ENCODE measurements at places on chromosomes 3 and 15. TPM values are rescaled to one million over a fixed set of nuclear protein-coding genes. Genes with fewer than 3 reads are reported as not detected.
A peak's percentile ranks its signal among the peaks of the same experiment; 100 is the strongest.

GRCh38 chr3:29597376-29598008 is 316.6 kb downstream of the RBMS3 start:
- no peak for DNase-seq

GRCh38 chr3:80734920-80735319 is 967.1 kb upstream of the ROBO1 start:
- no peak for DNase-seq

- no peak for DNase-seq
Observed at GRCh38 chr15:50758712-50759205, 6.7 kb downstream of the SPPL2A start.

DNA sequence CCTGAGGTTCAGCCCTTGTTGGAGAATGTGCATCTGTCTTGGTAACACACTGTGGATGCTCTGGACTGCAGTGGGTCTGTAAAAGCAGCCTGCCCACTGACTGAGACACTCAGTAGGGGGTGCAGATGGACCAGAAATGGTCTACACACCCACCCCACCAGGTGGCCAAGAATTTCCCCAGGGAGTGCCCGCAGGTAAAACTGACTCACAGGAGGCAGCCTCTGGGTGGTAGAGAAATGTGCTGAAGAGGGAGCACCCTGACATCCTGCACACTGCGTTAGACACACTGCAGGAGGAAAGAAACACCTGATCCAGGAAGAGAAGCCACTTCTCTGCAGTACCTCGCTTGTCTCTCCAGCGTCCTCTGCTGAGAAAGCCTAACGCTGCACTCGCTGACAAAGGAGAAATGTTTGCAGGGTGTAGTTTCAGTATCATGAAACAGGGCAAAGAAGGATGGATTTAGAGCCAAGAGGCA is 109.5 kb upstream of the ABHD17C start:
- no peak for DNase-seq

DNA sequence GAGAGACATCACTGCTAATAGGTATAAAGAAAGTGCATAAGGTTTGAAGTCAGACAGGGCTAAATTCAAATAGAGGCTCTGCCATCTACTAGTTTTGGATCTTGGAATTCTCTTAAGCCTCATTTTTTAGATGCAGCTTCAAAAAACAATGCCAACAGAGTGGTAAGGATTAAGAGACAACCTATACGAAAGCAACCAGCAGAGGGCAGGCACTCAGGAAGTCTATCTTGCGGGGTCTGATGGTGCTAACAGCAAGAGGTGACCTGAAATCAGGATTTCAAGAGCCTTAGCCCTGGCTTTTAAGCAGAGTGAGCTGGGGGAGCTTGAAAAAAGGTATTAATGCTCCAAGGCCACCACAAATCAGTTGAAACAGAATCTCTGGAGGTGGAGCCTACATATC is 40.7 kb downstream of the LDHAL6B start:
- DNase-seq: peak; percentile 81

- DNase-seq: peak; percentile 15
Observed at GRCh38 chr15:29103824-29104565, 165.6 kb downstream of the NSMCE3 start.

- no peak for DNase-seq
Observed at GRCh38 chr15:62878070-62878469, 164.5 kb upstream of the TPM1 start.

- no peak for DNase-seq
Observed at GRCh38 chr3:172685331-172686214, 25.3 kb downstream of the NCEH1 start.

GRCh38 chr3:148178503-148178902 is 519.2 kb upstream of the AGTR1 start:
- no peak for DNase-seq

DNA sequence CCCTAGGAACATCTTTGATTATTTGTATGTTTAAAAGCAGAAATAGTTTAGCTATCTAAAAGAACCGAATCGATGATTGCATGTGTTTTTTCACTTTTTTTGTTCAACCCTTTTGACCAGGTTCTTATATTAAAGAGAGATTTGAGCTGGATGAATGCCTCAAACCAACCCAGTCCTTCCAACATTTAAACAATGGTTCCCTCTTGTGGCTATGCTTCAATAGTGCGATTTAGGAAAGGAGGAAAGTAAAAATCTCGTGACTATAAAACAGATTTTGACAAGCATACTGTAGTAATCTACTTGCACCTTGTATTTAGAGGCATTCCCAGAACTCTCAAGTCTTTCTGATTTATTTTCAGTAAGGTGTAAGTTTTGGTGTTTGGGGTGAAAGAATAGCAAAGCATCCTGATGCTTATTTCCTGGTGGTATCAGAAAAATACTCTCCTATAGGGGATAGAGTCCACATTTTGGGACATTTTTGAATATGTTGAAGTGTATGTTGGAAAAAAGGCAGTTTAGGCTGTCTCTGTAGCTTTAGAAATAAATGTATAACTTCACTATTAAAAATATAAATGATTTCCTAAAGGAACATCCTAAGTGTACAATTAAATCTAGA is 159.6 kb upstream of the KCNH8 start:
- peak; percentile 8 for DNase-seq

GRCh38 chr3:14301558-14301957 is 100.8 kb upstream of the SLC6A6 start:
- no peak for DNase-seq

The LSMEM2 gene
- not detected for total RNA-seq

The TMC3 gene
- total RNA-seq: not detected

GRCh38 chr15:47870956-47871625 is 153.8 kb downstream of the SEMA6D start:
- no peak for DNase-seq

- DNase-seq: no peak
Observed at GRCh38 chr3:98242155-98242554, 21.9 kb upstream of the OR5H6 start.

DNA sequence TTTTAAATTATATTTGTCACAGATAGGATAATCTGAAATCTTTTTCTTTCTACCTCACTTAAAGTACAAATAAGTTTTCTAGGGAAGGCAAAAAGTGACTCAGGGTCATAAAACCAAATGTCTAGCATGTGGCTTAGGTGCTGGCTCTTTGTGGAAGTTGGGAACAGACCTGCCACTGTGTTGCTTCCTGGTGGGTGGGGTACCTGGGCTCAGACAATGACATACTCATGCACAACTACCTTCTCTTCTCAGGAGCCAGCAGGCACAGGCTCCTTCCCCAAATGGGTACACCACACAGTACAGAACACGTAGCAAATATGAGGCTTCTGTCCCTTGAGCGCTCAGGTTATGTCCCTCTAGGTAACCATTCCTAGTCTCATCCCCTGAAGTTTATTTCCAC is 40.1 kb upstream of the MUC13 start:
- DNase-seq: no peak

- no peak for DNase-seq
Observed at GRCh38 chr15:90382320-90382719, 5.7 kb upstream of the IQGAP1 start.

GRCh38 chr3:143963946-143964345 is 7.7 kb upstream of the DIPK2A start:
- DNase-seq: no peak

The P2RY1 gene
- 0.17 TPM for total RNA-seq

The DENND4A gene
- 114 TPM for total RNA-seq

The AP3B2 gene
- 0.61 TPM for total RNA-seq

DNA sequence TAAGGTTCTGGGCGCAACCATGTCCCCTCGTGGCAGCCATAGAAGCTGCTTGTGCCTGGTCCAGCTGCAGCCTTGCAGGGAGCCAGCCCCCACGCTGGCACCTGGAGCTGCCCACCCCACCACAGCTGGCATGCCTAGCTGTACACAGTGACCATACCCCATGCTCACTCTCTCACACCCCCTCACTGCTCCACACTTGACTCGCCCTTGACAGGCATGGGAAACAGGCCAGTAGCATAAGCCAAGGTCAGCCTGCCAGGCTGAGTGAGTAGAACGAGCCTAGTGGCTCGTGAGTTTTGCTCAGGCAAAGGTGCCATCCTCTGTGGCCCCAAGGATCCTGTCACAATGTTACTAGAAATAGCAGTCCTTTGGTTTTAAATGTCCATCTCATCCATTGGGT is 52.7 kb upstream of the CADM2 start:
- no peak for DNase-seq

DNA sequence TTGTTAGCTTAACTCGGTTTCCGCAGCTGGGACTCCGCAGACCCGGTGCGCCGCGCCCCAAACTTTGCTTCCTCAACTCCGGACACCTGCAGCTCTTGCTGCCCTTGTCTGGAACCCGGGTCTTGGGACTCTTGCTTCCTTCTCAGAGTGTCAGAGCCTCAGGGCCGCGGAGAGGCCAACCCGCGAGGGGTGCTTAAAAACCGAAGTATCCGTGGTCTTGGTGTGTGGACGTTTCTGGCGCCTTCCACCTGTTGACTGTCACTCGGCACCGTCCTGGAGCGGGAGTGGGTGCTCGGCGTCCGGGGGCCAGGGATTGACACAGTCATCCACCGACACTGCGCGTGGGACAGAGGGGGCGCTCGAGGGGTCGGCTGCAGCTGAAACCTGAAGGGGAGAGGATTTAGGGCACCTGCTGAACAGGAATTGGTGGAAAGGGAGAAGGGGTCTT is 386 bp downstream of the SQOR start:
- peak; percentile 74 for DNase-seq

- no peak for DNase-seq
Observed at GRCh38 chr15:32117122-32117521, 86.8 kb downstream of the CHRNA7 start.

DNA sequence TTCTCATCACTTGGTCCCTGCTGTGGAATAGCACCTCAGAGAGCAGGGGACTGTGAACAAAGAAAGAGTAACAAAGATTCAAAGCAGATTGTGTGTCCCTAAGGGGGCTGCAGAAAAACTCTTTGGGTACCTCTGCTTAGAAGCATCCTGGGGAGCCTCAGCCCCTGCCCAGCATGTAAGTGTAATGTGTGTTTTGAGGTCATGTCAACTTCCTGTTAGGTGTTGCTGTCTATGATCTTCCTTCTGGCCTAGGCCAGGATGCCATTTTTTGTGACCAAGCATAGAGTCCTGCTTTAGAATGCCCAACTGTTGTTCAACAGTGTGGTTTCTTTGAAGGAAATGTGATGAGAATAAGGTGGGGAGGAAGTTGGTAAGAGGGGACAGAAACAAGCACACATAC is 77.1 kb upstream of the BCL6 start:
- DNase-seq: no peak

The C3orf85 gene
- not detected for total RNA-seq

GRCh38 chr3:115052906-115053305 is 94.2 kb downstream of the ZBTB20 start:
- DNase-seq: no peak

DNA sequence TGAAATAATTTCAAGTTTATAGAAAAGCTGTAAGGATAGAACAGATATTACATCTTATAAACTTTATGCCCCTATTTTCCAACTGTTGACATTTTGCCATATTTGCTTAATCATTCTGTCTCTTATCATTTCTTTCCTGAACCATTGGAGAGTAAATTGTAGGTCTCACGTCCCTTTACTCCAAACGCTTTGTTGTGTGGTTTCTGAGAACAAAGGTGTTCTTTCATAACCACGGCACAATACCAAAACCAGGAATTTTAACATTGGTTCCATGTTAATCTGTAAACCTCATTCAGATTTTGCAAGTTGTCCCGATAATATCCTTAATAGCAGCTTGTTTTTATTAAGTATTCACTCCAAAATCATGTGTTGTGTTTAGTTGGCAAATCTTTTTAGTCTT is 134.8 kb downstream of the AKAP13 start:
- no peak for DNase-seq

DNA sequence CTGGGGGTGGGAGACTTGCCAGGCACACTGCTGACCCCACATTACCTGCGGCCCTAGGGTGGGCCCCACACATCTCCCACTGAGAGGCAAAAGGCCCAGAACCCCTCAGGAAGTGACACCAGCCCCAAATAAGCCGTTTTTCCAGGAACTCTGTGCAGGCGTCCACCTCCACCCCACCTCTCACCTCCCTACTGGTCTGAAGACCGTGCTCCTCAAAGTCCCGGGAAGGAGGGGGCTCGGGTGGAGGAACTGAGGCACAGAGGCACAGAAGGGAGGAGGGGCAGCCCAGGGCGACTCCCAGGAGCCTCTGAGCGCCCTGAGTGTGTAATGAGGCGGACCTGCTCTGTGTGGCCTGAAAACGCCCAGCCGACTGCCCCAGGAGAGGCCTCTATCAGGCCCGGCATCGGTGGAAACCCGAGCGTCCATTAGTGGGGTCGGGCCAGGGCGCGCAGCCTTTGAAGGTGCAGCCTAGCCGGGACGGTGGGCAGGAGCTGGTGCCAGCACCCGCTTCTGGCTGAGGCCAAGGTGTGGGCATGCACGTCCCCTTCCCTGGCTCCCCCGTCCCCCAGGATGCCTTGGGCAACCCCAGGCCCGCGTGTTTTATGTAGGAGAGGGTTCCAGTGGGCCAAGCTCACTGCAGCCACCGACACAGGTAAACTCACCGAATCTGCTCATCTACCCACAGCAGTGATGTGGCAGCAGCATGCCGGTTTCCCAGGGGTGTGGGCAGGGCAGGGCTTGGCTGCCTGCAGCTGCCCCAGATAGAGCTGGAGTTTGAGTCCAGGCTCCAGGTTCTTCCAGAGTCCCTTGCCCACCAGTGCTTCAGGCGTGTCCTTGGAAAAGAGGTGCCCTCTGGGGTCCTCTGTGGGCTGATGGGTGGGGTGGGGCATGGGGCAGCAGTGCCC is 55.8 kb downstream of the DNAJB8 start:
- DNase-seq: no peak

The DNAH12 gene
- 0.39 TPM for total RNA-seq

GRCh38 chr3:66642484-66642883 is 141.7 kb upstream of the LRIG1 start:
- DNase-seq: no peak

DNA sequence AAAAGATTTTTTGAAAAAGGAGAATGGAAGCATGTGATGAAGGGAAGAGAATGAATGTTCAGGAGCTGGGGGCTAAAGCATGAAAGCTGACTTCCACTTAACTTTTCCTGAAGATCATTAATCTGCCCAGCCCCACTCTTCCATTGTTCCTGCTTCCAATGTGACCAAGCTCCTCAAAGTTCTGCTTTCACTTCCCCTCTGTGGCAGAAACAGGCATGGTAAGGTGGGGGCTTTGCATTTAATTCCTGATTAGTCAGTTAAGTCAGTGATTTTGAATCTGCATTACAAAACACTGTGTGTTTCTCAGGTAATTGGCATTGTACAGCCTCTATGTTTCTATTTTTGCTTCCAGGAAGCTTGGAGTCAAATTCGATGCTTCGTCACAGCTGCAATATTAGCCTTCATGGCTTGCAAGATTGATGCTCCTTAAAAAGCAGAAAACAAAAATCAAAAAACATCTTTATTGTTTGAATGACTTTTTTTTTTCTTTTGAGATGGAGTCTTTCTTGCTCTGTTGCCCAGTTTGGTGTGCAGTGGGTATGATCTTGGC is 7.3 kb upstream of the TM6SF1 start:
- DNase-seq: no peak

The SPINK8 gene
- not detected for total RNA-seq

DNA sequence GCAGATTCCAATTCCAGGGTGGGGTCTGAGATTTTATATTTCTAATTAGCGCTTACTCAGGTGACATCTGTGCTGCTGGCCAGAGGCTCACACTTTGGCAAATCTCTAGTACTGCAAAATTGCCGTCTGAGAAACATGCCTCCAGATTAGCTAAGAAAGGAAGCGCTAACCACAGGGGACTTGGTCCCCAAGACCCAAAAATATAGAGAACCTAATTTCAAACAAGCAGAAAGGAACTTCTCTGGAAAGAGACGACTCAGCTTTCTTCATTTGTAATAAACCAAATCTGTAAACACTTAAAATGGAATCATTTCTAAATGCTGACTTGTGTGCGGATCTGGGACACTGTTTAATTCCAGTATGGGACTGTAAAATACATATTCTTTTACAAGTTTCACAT is 55.7 kb downstream of the B3GNT5 start:
- DNase-seq: no peak

All from B cell (primary cell).